ENCODE measurements at places on chromosomes 2 and 18.

- DNase-seq = peak; percentile 32
Measured at GRCh38 chr2:74497777-74498499, 1.5 kb downstream of the LBX2 start.

GRCh38 chr2:236553522-236553921 lies 16.1 kb upstream of the ACKR3 start:
- no peak for DNase-seq

- no peak for DNase-seq
Measured at GRCh38 chr2:83063511-83063910, 1395.6 kb downstream of the SUCLG1 start.

DNA sequence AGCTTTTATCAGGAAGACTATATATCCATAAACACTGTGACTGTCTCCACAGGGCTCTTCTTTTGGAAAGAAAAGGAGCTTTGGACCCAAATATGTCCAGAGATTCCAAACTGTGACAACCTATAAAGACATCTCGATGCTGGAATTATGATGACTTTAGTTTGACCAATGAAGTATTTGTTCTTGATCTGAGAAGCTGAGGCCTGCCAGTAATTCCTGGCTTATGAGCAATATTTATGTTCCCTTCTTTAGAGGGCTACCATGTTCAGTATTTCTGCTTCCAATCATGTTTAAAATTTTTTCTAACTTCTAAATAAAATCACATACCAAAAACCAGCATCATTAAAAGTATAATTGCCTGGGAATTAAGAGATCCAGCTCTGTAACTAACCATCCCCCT lies 41.1 kb downstream of the FEZ2 start:
- DNase-seq = no peak

- DNase-seq = no peak
Measured at GRCh38 chr2:207525296-207525695, 4.5 kb upstream of the CREB1 start.

DNA sequence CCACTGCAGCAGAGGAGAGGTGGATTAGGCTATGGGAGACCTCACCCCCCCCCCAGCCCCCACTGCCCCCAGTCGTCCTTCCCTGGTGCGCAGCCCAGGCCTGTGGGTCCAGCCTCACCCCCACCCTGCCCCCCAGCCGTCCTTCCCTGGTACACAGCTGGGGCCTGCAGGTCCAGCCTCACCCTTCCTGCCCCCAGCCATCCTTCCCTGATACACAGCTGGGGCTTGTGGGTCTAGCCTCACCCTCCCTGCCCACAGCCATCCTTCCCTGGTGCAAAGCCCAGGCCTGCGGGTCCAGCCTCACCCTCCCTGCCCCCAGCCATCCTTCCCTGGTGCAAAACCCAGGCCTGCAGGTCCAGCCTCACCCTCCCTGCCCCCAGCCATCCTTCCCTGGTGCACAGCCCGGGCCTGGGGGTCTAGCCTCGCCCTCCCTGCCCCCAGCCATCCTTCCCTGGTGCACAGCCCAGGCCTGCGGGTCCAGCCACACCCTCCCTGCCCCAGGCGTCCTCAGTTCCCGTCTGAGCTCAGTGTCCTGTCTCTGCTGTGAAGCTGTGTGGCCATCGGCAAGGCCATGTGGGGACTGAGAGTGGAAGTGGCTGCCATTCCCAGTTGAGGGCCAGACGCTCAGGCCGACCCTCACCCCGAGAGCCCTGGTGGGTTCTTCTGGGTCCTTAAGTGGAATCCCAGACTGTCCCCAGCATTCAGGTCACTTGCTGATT lies 86.8 kb upstream of the SNTG2 start:
- DNase-seq = no peak

- no peak for DNase-seq
Measured at GRCh38 chr2:239440511-239440959, 39.7 kb upstream of the HDAC4 start.

DNA sequence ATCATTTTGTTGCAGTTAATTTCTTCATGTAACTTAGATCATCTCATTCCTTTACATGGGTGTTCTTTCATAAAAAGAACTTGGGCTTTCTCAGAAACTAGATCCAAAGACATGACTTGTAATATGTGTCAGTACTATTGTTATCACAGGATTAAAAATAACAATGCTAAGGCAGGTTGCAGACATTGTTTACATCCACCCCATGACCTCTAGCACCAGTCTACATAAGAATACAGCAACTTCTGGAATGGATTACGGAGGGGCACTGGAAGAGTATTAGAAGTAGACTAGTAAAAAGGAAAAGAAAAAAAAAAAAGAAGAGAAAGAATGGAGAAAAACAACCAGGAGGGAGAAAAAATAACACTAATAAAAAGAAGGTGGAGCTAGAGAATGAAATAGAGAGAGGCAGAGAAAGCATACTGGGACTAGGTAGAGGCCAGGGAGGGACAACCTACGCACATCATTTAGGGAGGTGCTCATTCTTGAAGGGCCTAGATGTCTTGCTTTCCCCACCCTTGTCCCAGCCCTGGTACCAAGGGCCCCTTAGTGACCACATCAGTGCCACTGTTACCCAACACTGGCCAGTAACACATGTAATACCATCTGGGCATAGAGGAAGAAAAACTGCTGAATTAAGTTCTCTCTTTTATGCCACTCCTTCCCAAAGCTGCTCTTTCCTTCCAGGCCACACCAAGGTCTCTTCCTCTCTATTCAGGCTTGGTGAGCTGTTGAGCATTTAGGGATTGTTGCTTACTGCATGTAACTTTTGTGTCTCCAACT lies 70.6 kb upstream of the KLF7 start:
- no peak for DNase-seq

DNA sequence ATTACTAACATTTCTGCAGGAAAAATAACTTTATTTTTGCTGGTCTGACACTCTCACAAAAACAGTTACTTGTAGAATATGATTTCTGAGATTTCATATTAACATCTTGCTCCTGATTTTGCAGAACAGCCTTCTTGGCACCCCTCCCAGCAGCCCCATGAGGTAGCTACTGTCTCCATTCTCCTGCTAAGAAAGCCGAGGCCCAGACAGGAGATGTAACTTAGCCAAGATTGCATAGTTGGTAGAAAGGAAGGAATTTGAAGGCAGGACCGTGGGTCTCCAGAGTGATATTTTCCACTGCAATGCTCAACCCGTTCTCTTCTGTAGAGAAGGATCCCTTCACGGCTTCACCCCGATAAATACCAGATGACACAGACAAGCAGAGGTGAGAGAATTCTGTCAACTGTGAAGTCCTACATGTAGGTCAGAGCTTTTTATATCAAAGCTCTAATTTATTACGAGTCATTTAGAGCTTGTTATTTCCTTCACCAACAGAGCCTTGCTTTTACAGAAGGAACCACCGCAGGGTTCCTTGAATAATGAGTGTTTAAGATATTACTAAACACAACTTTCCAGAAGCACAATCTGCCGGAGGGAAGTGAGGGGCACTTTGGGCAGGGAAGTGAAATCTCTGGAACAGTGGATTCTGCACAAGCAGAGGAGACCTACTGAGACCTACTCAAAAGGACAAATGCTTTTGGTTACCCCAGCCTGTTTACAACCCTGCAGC lies 48.0 kb upstream of the MYCN start:
- DNase-seq = no peak

GRCh38 chr2:216604458-216604857 lies 28.8 kb upstream of the IGFBP2 start:
- no peak for DNase-seq

DNA sequence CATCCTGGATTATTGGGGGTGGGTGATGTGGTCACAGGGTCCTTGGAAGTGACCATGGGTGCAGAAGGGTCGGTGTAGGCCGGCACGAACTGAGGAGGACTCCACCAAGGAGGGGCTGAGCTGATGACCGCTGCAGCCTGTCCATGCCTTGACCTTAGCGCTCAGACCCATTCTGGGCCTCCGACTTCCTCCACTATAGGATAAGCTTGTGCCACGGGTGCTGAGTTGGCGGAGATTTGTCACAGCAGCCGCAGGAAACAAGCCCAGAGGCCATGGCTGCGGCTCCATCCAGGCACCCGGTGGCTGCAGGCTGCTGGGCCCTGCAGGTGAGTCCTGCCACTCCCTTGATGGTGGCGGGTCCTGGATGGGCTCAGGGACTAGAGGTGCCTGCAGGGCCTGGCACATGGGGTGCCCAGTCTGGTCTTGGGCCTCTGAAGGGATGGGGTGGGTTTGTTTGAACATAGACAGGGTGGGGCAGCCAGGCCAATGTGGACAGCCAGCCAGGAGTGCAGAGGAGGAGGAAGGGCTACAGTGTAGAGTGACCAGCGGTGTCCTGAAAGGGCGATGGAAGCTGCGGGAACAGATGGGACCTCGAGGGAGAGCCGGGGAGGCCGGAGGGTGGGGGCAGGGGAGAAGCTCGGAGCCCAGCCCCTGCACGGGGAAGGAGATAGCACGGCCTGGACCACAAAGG lies 84.8 kb downstream of the SEPTIN10 start:
- DNase-seq = no peak

DNA sequence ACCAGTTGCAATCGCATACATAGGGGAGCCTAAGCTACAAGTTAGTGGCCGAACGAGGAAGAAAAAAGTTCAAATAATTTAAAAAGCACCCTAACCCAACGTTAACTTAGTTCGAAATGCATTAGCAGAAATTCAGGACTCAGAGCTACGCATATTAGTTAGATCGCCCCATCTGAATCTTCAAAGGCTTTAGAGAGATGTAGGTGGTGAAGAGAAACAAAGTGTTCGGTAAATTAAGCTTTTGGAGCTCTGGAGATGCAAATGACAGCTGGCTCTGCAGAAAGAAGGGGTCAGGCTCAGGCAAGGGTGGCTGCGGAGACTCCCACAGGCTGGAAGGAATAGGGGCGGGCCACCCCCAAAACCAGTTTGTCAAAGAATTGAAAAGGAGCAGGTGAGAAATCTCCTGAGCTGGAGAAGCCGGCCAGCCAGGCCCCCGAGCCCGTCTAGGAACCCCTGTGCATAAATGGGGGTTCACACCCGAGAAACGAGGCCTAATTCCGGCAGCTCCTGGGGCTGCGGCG lies 621 bp downstream of the TXNL1 start:
- DNase-seq = peak; percentile 31

DNA sequence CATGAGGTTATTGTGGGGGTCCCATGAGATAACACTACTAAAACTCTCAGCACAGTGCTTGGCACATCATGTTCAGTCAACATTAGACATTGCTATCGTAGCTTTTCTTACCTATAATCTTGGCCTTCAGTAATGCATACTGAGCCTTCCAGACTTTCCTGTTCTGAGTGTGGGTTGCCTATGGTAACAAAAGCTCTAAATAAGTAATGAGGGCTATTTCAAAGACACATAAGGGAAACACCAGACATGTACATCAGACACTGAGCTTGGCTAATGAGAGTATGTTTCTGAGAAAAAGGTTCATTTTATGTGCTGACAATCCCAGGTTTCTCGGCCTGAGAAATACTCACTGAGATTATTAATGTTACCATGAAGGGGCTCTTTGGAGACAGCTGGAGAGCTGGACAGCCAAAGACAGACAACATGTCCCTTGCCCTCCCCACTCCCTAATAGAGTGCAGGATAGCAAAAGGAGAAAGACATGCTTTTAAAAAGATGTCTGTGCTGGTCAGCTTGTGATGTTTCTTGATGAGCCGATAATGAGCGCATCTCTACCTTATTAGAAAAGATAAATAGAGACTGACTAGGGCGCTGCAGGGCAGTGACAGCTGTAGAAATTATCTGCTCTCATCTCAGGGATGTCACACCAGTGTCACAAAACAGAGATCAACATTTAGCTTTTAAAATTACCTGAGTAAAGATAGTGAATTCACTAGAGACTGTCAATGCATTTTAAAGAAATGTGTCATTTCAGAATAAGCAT lies 25.4 kb downstream of the POLE4 start:
- no peak for DNase-seq

- DNase-seq = no peak
Measured at GRCh38 chr18:76430636-76431035, 64.4 kb downstream of the ZNF516 start.

DNA sequence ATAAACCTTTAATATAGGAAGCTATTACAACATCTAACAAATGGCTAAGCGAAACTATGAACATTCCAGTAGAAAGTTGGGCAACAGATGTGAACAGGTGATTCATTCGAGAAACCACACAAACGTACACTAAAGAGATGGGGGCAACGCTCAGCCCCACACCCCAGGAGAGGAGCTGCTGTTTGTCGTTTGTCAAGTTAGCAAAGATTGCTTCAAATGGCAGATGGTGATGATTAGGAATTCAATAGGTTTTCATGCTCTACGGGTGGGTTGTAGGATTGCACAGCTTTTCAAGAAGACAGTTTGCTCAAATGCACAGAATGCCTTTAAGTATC lies 154.7 kb upstream of the HDAC4 start:
- no peak for DNase-seq

DNA sequence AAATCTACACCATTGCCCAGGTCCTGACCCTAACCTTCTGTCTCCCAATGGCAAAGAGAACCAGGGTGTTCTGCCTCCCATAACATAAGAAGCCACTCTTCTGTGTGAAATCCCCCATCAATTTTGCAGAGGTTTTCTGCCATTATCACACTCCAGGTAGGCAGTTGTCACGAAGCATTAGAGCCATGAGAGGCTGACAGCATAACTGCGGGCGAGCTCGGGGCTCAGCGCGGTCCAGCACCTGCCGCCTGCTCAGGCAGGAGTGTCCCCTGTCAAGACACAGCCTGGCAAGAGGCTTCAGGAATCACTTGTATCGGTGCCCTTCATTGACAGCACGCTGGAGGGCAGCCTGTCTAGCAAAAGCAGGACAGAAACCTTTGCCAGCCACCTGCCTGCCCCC lies 251.2 kb downstream of the SATB2 start:
- DNase-seq = no peak

- no peak for DNase-seq
Measured at GRCh38 chr2:48473271-48473670, 56.7 kb upstream of the STON1 start.

GRCh38 chr2:62455957-62456692 lies 49.9 kb downstream of the TMEM17 start:
- no peak for DNase-seq

DNA sequence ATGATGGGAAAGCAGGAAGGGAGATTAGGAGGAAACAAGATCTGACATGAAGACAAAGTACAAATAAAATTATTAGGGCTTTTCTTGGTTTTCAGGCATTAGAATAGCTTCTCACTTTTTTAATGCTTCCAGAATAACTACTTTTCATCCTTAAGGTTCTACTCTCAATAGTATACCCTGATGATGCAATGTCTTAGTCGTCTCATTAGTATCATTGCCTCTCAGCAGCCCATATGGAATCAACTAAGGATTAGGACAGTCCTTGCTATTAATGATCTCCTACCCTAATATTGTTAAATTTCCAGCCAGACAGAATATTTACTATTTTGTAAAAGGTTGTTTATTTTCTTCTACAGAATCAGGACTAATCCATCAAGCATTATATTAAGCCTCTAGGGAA lies 55.9 kb downstream of the RELCH start:
- no peak for DNase-seq

- DNase-seq = peak; percentile 27
Measured at GRCh38 chr2:31219131-31219969, 2.0 kb upstream of the CAPN14 start.

DNA sequence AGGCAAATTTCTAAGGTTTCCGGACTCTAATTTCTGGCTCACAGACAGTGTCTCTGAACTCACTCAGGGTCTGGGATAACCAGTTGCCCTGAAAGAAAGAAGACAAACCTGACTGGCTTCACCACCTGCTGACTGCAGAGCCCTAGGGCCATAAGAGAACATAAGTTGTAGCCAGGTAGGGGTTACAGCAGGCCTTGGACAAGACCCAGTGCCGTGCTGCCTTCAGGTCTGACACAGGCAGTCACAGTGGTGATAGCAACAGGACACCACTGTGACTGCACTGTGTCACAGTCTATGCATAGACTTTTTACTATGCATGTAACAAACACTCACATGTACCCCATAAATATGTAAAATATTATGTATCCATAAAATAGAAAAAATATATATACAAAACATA lies 508.5 kb downstream of the PID1 start:
- DNase-seq = no peak
